ENCODE measurements at places on chromosomes 6 and 20.

- no peaks in the 10 kb centered on the region for H3K4me1 ChIP-seq
- no peak overlapping the region for H3K27ac ChIP-seq
- no peak overlapping the region for H3K4me3 ChIP-seq
- no peaks in the 10 kb centered on the region for H3K27me3 ChIP-seq
- no peak for DNase-seq
Observed at GRCh38 chr20:62946918-62947317, 5.6 kb upstream of the SLC17A9 start.

DNA sequence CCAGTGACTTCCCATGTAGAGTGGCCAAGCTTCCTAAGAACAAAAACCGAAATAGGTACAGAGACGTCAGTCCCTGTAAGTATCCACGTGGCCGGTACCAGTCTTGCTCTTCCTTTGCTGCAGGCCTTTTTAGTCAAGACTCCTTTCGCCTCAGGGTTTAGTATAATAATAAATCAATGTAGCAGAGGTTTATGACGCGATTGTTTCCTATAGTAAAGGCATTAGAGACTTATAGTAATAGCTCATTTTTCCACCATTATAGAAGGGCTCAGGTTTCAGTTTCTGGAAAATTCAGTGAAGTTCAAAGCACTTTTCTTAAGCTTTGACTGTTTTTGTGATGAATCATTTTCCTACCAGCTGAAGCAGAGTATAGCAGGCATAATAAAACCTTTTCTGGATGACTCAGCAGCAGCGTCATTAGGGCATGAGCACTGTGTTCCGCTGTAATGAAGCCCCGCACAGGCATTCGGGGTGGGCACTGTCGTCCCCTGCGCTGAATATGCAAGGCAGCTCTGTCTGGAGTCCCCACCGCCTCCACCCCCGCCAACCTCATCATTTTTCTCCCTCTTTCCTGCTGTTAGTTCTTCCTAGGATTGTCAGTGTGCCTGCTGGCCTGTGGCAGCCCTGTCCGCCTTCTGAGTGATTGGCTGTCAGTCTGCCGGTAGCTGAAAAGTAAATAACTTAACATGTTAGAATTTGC, 51.3 kb downstream of the PTPN1 start:
- no peak overlapping the region for H3K27ac ChIP-seq
- H3K4me1 ChIP-seq = no peaks in the 10 kb centered on the region
- H3K27me3 ChIP-seq = no peaks in the 10 kb centered on the region
- H3K4me3 ChIP-seq = no peak overlapping the region

GRCh38 chr20:9147547-9148024, 78.7 kb downstream of the PLCB4 start:
- H3K27ac ChIP-seq = no peak overlapping the region
- no peaks in the 10 kb centered on the region for H3K27me3 ChIP-seq
- no peaks in the 10 kb centered on the region for H3K4me1 ChIP-seq
- H3K4me3 ChIP-seq = no peak overlapping the region

- no peak overlapping the region for H3K27ac ChIP-seq
- no peak overlapping the region for H3K4me3 ChIP-seq
- H3K27me3 ChIP-seq = no peaks in the 10 kb centered on the region
- no peak for DNase-seq
- no peaks in the 10 kb centered on the region for H3K4me1 ChIP-seq
- no peaks in the 10 kb centered on the region for H3K36me3 ChIP-seq
Observed at GRCh38 chr20:4585104-4585753, 136.5 kb upstream of the PRND start.

DNA sequence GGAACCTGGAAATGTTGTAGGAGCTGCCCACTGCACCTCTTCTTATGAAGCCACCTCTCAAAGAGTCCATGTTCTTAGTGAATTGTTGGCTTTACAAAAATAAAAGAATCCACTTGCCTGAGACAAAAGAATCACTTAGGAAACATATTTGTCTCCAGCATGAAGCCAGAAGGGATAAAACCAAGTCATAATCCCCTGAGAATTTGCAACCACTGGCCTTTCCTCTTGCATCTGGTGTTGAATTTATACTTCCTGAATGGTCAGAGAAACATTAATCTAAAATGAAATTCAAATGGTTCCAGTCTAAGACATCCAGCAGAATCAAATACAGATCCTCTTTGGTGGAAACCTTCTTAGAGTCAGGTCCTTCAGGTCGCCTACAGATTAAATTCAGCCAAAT, 192.5 kb upstream of the ECI2 start:
- H3K27ac ChIP-seq = no peak overlapping the region
- no peaks in the 10 kb centered on the region for H3K36me3 ChIP-seq
- no peak for DNase-seq
- H3K27me3 ChIP-seq = no peaks in the 10 kb centered on the region
- no peaks in the 10 kb centered on the region for H3K4me1 ChIP-seq

DNA sequence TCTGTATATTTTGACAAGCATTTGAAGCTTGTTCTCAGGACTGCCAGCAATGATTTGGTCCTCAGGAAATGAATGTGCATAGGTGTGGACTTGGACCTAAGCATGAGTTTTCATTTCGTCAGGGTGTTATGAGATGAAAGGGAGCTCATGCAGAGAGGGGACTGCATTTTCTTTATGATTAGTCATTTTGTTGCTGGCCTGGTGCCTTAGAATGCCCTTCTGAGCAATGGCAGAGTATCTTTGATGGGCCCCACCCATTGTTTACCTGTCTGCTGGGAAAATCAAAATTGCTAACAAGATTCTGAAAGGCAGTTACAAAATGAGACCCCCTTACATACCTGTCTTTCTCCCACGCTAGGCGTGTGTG, 51.5 kb upstream of the MTHFD1L start:
- no peak for DNase-seq
- H3K27ac ChIP-seq = no peak overlapping the region
- no peak overlapping the region for H3K4me3 ChIP-seq
- H3K36me3 ChIP-seq = no peaks in the 10 kb centered on the region

GRCh38 chr6:72941751-72942150, 283.5 kb downstream of the KHDC1L start:
- no peak overlapping the region for H3K27ac ChIP-seq
- H3K36me3 ChIP-seq = no peaks in the 10 kb centered on the region
- no peaks in the 10 kb centered on the region for H3K27me3 ChIP-seq
- no peak for DNase-seq
- H3K4me3 ChIP-seq = no peak overlapping the region

GRCh38 chr20:58593880-58594638, 57.0 kb upstream of the STX16 start:
- DNase-seq = no peak
- H3K4me3 ChIP-seq = no peak overlapping the region

DNA sequence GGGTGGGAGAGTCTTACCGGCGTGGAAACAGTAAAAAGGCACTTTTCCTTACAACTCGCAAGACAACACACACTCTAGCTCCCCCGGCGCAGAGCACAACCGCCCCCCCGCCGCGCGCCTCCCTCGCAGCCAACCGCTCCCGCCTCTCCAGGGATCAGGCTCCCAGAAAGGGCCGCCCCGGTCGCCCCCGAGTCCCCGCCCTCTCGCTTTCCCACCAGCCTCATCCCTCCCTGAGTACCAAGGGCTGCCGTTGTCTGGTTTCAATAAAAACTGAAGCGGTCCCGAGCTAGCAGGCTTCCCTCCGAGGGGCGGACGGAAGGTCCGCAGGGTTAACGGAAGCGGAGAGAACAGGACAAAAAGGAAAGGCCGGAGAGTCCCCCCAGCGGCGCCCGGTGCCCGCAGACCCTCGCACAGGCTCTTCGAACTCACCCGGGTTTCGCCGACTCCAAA, 804 bp downstream of the ELOVL5 start:
- H3K4me1 ChIP-seq = peaks cover 15% of the 10 kb centered on the region
- H3K36me3 ChIP-seq = no peaks in the 10 kb centered on the region
- H3K27ac ChIP-seq = peak overlapping the region; percentile 84
- no peak for DNase-seq

GRCh38 chr6:124748778-124749177, 213.5 kb upstream of the RNF217 start:
- no peak for DNase-seq
- no peaks in the 10 kb centered on the region for H3K27me3 ChIP-seq
- no peak overlapping the region for H3K4me3 ChIP-seq
- no peaks in the 10 kb centered on the region for H3K4me1 ChIP-seq
- H3K36me3 ChIP-seq = no peaks in the 10 kb centered on the region

DNA sequence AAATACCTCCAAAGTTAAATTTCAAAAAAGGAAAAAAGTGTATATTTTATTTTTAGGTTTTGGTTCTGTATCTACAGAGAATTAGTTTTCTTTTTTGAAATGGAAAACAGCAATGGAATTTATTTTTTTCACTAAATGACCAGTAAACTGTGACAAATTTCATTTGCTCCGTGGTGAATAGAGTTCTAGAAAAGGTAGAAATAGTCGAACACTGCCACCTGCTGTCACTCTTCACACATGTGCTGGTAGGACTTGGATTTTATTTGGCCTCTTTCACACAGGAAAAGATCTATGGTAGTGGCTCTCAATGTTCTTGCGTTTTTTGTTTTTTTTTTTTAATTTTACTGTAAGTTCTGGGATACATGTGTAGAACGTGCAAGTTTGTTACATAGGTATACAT, 312.5 kb downstream of the EYA4 start:
- H3K27ac ChIP-seq = no peak overlapping the region
- H3K4me1 ChIP-seq = no peaks in the 10 kb centered on the region
- no peaks in the 10 kb centered on the region for H3K27me3 ChIP-seq

GRCh38 chr20:4944518-4945313, 56.6 kb downstream of the SLC23A2 start:
- no peaks in the 10 kb centered on the region for H3K27me3 ChIP-seq
- no peak overlapping the region for H3K4me3 ChIP-seq
- H3K4me1 ChIP-seq = no peaks in the 10 kb centered on the region
- H3K27ac ChIP-seq = no peak overlapping the region

- H3K27ac ChIP-seq = no peak overlapping the region
- no peaks in the 10 kb centered on the region for H3K4me1 ChIP-seq
- no peak for DNase-seq
Observed at GRCh38 chr6:17381424-17382147, 11.8 kb upstream of the CAP2 start.

DNA sequence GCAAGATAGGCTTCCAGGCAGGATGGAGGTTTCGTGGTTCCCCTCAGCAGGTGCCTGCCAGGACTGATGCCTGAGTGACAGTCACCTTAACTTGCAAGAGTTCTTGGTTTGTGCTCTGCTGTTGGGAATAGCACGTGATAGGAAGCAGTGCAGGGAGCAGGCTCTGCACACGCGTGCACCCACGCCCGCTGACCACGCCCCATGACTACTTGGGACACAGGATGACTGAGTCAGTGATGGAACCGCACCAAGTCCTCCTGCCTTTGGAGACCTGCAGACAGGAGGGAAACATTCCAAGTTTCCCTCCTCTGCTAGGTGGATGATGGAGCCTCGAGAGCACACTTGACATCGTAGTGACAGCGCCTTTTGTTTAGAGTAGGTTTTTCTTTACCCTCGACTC, 164.2 kb downstream of the DTNBP1 start:
- no peak for DNase-seq
- H3K36me3 ChIP-seq = no peaks in the 10 kb centered on the region
- no peaks in the 10 kb centered on the region for H3K4me1 ChIP-seq

- no peak overlapping the region for H3K27ac ChIP-seq
- no peaks in the 10 kb centered on the region for H3K36me3 ChIP-seq
Observed at GRCh38 chr6:33971580-33971979, 167.8 kb upstream of the MLN start.

DNA sequence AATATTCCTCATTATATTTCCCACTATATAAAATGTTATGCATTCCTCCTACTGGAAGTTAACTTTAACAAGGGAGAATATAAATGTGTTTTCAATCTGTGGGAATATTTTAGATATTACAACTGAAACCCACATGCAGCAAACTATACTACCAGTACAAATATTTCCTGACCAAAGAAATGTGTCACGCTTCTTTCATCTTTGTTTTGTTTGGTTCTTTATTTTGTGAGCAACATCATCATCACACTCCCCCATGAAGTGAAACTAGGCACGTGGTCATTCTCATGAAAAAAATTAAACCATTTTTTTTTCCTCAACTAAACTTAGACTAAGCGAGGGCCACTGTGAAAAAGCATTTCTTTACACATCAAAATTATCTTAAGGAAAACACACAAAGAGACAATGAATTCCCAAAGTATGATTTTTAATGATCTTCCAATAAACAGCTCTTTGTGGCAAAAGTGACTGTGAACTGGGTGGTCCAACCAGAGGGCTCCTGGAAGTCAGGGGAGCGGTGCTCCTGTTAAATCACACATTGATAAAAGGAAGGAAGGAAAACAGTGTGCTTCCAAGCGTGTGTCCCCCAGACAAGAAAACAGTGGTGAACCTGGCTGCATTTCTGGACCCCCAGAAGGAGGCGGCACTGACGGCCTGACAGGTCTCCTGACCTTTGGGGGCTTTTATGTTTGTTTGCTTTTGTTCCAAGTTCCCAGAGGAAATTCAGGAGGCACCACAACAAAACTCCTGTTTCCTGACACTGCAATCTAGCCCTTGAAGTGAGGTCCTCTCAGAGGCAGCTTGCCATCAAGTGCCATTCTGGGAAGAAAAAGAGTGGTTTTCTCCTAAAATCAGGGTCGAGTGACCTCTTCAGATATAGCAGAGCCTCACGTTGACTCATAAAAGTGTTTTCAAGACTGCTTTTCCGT, 166.8 kb upstream of the FOXQ1 start:
- H3K4me1 ChIP-seq = no peaks in the 10 kb centered on the region
- no peaks in the 10 kb centered on the region for H3K27me3 ChIP-seq
- no peak overlapping the region for H3K27ac ChIP-seq
- no peak overlapping the region for H3K4me3 ChIP-seq
- no peak for DNase-seq

- no peak overlapping the region for H3K4me3 ChIP-seq
- H3K27me3 ChIP-seq = no peaks in the 10 kb centered on the region
- H3K27ac ChIP-seq = no peak overlapping the region
- H3K36me3 ChIP-seq = no peaks in the 10 kb centered on the region
Observed at GRCh38 chr6:166245148-166245547, 63.0 kb downstream of the PRR18 start.

- no peak for DNase-seq
- H3K4me1 ChIP-seq = no peaks in the 10 kb centered on the region
- H3K4me3 ChIP-seq = no peak overlapping the region
Observed at GRCh38 chr6:42251911-42252637, 34.4 kb upstream of the MRPS10 start.

DNA sequence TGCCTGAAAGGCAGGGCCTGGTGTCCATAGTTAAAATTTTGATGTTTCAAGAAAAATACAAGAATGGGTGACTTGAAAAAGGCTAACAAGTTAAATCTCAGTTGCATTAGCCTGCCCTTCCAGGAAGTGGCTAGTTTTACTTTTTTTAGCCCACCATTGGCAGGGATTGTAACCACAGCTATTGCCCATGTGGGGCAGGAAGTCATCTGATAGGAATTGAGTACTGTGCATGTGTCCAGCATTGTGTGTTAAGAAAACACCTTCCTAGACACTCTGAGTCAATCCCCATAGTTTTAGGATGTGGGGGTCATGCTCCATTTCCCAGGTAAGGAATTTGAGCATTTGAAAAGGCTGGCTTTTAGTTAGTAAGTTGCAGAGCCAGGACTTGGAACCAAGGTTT, 26.9 kb downstream of the LYRM2 start:
- peak; percentile 45 for DNase-seq
- H3K27me3 ChIP-seq = no peaks in the 10 kb centered on the region
- peak overlapping the region; percentile 0 for H3K27ac ChIP-seq
- H3K36me3 ChIP-seq = no peaks in the 10 kb centered on the region
- peaks cover 23% of the 10 kb centered on the region for H3K4me1 ChIP-seq

Data from MM.1S (cell line).